Pancreas (tissue), 10 donors: ENCODE measurements at places on chromosomes 13 and 19. TPM values are rescaled to one million over a fixed set of nuclear protein-coding genes. Genes with fewer than 3 reads are reported as not detected.

PLIN5 gene
- 533 TPM for polyA plus RNA-seq

DNA sequence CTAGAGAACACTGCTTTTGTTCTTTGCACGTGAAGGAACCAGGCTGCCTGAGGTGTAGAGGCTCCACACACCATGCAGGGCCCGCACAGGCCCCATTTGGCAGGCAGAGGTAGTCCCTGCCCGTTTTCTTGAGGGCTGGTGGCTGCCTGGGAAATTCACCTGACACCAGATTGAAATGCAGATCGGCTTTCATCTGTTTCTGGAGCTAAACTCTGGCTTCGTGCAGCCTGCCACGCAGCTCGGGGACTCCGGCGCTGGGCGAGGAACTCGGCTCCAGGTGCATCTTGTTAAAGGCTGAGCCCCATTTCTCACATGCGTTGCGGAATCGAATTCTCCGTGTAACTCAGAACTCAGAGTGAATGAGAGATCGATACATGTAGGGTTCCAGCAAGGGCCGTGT is 37.7 kb downstream of the ATP11A start:
- no peak for DNase-seq

DNA sequence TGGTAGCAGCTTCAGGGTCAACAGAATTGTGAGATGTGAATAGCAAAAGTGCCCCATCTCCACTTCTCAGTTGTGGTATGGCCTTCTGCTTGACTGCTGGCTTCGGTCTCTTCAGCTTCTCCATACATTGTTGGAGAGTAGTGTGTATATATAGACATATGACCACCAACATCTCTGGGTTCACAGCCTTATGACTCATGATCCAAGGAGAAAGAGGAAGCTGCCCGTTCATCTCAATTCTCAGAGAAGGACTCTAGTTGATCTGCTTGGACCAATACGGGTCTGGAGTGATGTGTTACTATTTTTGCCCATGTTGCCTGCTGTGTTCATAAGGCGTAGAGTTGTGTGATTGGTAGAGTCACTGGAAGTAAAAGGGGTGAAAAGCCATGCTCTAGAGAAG is 3.6 kb upstream of the COMMD6 start:
- DNase-seq = no peak

- DNase-seq = no peak
These were observed 2.5 kb downstream of the ZNF556 start for GRCh38 chr19:2869618-2870017.
